ENCODE measurements at places on chromosomes 4 and X. TPM values are rescaled to one million over a fixed set of nuclear protein-coding genes. Genes with fewer than 3 reads are reported as not detected.

DNA sequence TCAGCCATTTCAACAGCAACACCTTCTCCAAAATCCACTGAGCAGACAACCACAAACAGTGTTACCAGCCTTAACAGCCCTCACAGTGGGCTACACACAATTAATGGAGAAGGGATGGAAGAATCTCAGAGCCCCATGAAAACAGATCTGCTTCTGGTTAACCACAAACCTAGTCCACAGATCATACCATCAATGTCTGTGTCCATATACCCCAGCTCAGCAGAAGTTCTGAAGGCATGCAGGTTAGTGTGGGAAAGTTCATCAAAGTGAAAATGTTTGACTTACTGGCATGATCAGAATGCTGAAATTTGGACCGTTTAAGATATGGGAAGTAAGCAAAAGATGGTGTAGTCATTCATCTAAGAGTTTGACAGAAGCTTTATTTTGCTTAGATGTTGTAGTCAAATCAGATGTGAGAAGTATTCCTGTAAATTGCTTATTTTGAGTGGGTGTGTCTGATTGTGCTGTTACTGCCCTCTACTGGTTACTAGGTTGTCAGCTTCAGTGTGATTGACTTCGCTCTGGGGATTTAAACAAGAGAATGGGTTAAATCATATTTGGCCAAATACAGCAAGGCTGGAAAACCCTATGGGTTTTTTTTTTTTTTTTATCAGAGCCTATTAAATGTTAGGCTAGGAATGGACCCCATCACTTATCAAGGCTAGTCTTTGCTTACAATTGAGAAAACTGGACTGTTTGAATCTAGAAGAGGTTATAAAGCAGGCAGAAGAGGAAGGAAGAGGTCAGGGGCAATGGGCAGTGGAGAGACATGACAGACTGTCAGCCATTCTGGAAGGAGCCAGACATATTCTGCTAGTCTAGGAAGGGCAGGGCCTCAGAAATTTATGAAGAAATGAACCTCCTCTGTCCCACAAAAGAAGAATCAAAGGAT, 130.3 kb downstream of the DIPK2B start:
- H3K27ac ChIP-seq, result peak overlapping the region; percentile 69
- H3K36me3 ChIP-seq, result peaks cover 35% of the 10 kb centered on the region
- H3K27me3 ChIP-seq, result no peaks in the 10 kb centered on the region
- H3K4me3 ChIP-seq, result peak overlapping the region; percentile 34

- no peaks in the 10 kb centered on the region for H3K36me3 ChIP-seq
- peaks cover 5% of the 10 kb centered on the region for H3K27me3 ChIP-seq
- H3K4me1 ChIP-seq, result no peaks in the 10 kb centered on the region
- H3K4me3 ChIP-seq, result no peak overlapping the region
These were observed 24.4 kb upstream of the RP2 start for GRCh38 chrX:46812445-46812844.

- peak overlapping the region; percentile 94 for H3K27ac ChIP-seq
- H3K4me3 ChIP-seq, result peak overlapping the region; percentile 75
- H3K4me1 ChIP-seq, result peaks cover 23% of the 10 kb centered on the region
- DNase-seq, result no peak
- H3K27me3 ChIP-seq, result no peaks in the 10 kb centered on the region
These were observed 3.4 kb downstream of the OGT start for GRCh38 chrX:71536285-71536684.

DNA sequence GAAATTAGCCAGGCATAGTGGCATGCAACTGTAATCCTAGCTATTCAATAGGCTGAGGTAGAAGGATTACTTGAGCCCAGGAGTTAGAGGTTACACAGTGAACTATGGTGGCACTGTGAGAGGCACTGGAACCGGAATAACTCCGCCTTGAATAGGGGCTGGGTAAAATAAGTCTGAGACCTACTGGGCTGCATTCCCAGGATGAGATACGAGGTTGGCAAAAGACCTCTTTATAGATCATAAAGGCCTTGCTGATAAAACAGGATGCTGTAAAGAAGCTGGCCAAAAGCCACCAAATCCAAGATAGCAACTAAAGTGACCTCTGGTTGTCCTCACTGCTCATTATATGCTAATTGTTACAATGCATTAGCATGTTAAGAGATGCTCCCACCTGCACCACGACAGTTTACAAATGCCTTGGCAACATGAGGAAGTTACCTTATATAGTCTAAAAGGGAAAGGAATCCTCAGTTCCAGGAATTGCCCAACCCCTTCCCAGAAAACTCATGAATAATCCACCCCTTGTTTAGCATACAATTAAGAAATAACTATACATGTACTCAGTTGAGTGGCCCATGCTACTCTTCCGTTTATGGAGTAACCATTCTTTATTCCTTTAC, 88.6 kb downstream of the CENPC start:
- peaks cover 46% of the 10 kb centered on the region for H3K36me3 ChIP-seq
- no peak overlapping the region for H3K27ac ChIP-seq
- DNase-seq, result no peak
- H3K4me3 ChIP-seq, result no peak overlapping the region

DNA sequence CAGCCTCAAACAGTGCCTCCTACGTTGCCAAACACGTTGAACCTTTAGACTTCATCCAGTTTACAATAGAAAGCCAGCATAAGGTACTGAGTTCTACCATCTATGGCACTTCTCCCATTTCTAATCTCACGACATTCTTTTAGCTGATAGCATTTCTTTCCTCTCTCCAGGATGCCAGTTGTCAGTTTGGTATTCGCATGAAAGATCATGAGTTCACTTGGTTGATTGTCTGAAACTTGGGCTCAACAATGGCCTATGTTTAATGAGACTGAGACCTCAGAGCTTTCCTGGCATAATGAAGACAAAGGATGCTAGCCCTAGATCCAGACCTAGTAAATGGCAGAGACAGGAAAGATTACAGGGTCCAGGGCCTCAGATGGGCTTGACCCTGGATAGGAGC, 69.2 kb upstream of the SPRY1 start:
- no peak for DNase-seq
- H3K4me3 ChIP-seq, result no peak overlapping the region
- H3K36me3 ChIP-seq, result no peaks in the 10 kb centered on the region
- H3K27me3 ChIP-seq, result no peaks in the 10 kb centered on the region
- peaks cover 2% of the 10 kb centered on the region for H3K4me1 ChIP-seq

- H3K4me3 ChIP-seq, result no peak overlapping the region
- peaks cover 3% of the 10 kb centered on the region for H3K27me3 ChIP-seq
- no peaks in the 10 kb centered on the region for H3K36me3 ChIP-seq
- H3K4me1 ChIP-seq, result no peaks in the 10 kb centered on the region
- H3K27ac ChIP-seq, result no peak overlapping the region
- DNase-seq, result no peak
These were observed 52.5 kb upstream of the IQSEC2 start for GRCh38 chrX:53333853-53334252.

DNA sequence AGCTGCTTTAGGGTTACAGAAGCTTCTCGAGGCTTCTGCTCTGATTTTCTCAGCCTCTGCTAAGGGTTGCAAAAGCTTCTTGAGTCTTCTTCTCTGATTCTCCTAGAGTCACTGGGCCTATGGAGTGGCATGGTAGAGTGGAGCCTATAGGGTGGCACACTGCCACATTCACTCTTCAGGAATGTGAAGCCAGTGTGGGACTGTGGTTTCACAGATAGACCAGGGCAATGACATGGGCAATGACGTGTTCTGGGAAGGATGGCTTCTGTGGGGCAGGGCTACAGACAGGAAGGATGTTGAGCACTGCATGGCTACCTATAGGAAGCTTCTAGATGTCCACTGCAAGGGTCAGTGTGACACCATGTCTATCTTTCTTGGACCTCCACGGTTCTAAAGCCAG, 11.0 kb upstream of the MAMLD1 start:
- peaks cover 3% of the 10 kb centered on the region for H3K27me3 ChIP-seq
- no peak overlapping the region for H3K27ac ChIP-seq
- no peaks in the 10 kb centered on the region for H3K36me3 ChIP-seq
- no peak overlapping the region for H3K4me3 ChIP-seq
- no peak for DNase-seq

GRCh38 chrX:133913009-133913408, 72.4 kb downstream of the GPC3 start:
- DNase-seq, result no peak
- no peak overlapping the region for H3K4me3 ChIP-seq
- no peak overlapping the region for H3K27ac ChIP-seq

- no peak overlapping the region for H3K27ac ChIP-seq
- no peak overlapping the region for H3K4me3 ChIP-seq
- no peaks in the 10 kb centered on the region for H3K27me3 ChIP-seq
- no peaks in the 10 kb centered on the region for H3K36me3 ChIP-seq
These were observed 19.1 kb upstream of the CXCL6 start for GRCh38 chr4:73817341-73817740.

DNA sequence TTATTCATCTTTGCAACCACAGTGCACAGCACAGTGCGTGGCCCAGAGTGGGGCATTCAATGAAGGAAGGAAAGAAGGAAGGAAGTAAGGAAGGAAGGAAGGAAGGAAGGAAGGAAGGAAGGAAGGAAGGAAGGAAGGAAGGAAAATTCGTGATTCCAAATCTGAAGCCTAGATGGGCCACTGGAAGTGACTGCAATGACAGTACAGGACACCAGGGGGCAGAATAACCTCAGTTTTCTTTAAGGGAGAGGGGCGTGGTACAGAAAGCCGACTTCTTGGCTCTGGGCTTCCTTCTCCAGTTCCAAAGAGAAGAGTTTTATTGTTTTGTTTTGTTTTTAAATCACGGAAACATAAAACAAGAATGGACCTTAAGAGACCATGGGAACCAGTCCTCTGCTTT, 47.8 kb downstream of the APLN start:
- peaks cover 10% of the 10 kb centered on the region for H3K4me1 ChIP-seq
- H3K27ac ChIP-seq, result no peak overlapping the region
- DNase-seq, result peak; percentile 22
- H3K36me3 ChIP-seq, result no peaks in the 10 kb centered on the region
- no peaks in the 10 kb centered on the region for H3K27me3 ChIP-seq

GRCh38 chr4:153220682-153221395, 16.6 kb downstream of the TRIM2 start:
- H3K27ac ChIP-seq, result no peak overlapping the region
- H3K4me3 ChIP-seq, result no peak overlapping the region
- DNase-seq, result no peak
- H3K27me3 ChIP-seq, result peaks cover 29% of the 10 kb centered on the region

- DNase-seq, result no peak
- peaks cover 2% of the 10 kb centered on the region for H3K36me3 ChIP-seq
- H3K4me3 ChIP-seq, result no peak overlapping the region
- H3K27me3 ChIP-seq, result no peaks in the 10 kb centered on the region
- H3K27ac ChIP-seq, result no peak overlapping the region
These were observed 10.4 kb upstream of the USO1 start for GRCh38 chr4:75714011-75714410.

GRCh38 chr4:56130606-56131155, 181.9 kb downstream of the CEP135 start:
- no peak overlapping the region for H3K4me3 ChIP-seq
- no peaks in the 10 kb centered on the region for H3K4me1 ChIP-seq
- no peaks in the 10 kb centered on the region for H3K36me3 ChIP-seq
- no peak for DNase-seq
- H3K27me3 ChIP-seq, result peaks cover 10% of the 10 kb centered on the region

- no peak overlapping the region for H3K4me3 ChIP-seq
- no peak overlapping the region for H3K27ac ChIP-seq
- no peak for DNase-seq
- H3K27me3 ChIP-seq, result peaks cover 67% of the 10 kb centered on the region
- no peaks in the 10 kb centered on the region for H3K36me3 ChIP-seq
These were observed 1.5 kb downstream of the NKX1-1 start for GRCh38 chr4:1404573-1405253.

DNA sequence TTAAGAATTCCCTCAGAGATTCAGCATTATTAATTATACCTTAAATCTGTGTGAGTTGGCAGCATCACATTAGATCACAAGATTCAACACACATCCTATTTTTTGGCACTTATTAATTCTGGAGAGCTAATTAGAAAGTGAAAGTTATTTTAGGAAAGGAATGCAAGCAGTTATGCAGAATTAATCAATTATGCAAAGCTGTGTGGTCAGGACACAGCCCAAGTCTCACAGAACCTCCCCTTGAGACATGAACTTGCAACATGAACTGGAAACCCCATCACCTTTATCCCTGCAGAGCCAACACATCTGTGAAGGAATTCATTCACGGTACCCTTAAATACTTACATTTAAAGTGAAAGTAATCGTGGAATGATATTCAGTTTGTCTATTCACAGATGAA, 80.5 kb downstream of the TSPAN5 start:
- H3K4me3 ChIP-seq, result no peak overlapping the region
- no peaks in the 10 kb centered on the region for H3K27me3 ChIP-seq
- H3K36me3 ChIP-seq, result peaks cover 16% of the 10 kb centered on the region
- H3K4me1 ChIP-seq, result peaks cover 20% of the 10 kb centered on the region

DNA sequence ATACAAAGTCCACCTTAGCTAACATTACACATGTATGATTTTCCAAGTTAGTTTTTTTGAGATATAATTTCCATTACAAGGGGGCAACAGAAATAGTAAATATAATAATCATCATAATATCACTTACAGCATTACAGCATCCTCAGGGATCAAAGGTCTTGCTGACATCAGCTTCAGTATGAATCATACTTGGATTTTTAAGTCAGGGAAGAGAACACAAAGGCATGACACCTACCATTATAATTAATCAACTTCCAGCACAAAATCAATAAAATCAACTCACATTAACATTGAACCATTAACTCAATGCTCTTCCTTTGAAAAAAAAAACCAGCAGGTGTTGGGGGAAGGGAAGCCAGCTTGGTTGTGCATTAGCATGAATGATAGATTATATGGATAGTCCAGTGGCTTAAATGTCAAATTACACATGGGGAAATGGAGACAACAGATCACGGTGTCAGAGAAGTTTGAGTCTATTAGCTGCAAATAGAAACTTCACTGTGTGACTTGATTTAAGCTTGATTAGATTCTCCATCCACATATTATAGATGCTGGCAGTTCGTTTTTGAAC, 66.9 kb upstream of the CAPN6 start:
- H3K27ac ChIP-seq, result no peak overlapping the region
- no peak for DNase-seq
- peaks cover 5% of the 10 kb centered on the region for H3K27me3 ChIP-seq
- H3K4me3 ChIP-seq, result no peak overlapping the region
- H3K36me3 ChIP-seq, result no peaks in the 10 kb centered on the region
- no peaks in the 10 kb centered on the region for H3K4me1 ChIP-seq

DNA sequence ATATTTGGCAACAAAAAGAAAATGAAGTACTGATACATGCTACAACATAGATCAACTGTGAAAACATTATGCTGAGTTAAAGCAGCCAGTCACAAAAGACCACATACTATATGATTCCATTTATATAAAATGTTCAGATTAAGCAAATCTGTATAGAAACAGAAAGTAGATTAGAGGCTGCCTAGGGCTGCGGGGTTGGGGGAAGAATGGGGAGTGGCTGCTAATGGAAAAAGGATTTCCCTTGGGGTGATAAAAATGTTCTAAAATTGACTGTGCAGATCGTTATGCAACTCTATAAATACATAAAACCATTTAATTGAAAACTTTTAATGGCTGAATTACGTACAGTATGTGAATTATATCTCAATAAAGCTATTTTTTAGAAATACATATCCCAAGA, 46.8 kb downstream of the NEK1 start:
- H3K4me3 ChIP-seq, result no peak overlapping the region
- peaks cover 4% of the 10 kb centered on the region for H3K36me3 ChIP-seq
- peaks cover 10% of the 10 kb centered on the region for H3K4me1 ChIP-seq
- no peak for DNase-seq

GRCh38 chr4:141636771-141637460, 533 bp downstream of the IL15 start:
- peaks cover 12% of the 10 kb centered on the region for H3K4me1 ChIP-seq
- H3K4me3 ChIP-seq, result peak overlapping the region; percentile 90
- no peaks in the 10 kb centered on the region for H3K36me3 ChIP-seq
- peaks cover 22% of the 10 kb centered on the region for H3K27me3 ChIP-seq
- H3K27ac ChIP-seq, result peak overlapping the region; percentile 35
- DNase-seq, result peak; percentile 25

The CORIN gene
- total RNA-seq, result not detected

The SOWAHB gene
- total RNA-seq, result 0.12 TPM

The RCHY1 gene
- 29.9 TPM for total RNA-seq

The RPA4 gene
- total RNA-seq, result 0.23 TPM

The AKAP14 gene
- not detected for total RNA-seq

The ATP8A1 gene
- total RNA-seq, result 24.7 TPM

Data from activated naive CD8-positive, alpha-beta T cell treated with anti-CD3 and anti-CD28 coated beads for 36 hours (primary cell).